Ovary (tissue), 10 donors: ENCODE measurements at places on chromosomes 16 and 17.
A peak's percentile ranks its signal among the peaks of the same experiment; 100 is the strongest.

DNA sequence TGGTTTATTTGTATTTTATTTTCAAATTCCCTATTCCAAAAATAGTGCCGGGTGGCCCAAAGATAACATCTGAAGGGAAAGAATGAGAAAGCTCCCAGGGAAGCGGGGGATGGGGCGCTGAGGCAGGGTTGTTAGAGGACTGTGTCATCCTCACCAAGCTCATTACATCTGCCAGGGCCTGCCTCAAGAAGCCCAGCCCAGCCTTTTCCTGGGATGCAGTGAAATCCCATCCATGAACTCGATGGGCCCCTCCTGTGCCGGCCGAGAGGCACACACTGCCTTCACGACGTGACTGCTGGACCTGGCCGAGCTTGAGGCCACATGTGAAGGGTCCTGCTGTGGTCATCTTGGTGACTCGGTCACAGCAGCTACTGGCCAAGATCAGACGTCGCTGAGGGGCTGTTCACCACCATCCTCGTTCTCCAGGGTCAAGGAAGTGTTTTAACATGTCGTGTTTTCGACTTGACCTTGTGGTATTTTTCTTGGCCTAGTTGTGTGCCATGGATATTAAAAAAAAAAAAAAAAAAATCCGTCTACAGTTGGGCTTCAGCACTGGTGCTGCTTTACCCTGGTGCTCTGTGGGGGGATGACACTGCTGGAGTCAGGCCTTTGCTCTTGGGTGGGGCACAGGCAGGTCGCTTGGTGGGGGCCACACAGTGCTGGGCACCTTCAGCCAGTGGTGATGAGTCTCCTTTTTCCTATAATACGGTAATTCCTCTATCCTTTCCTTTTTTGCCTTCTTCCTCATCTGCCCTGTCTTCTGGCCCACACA, 4.9 kb downstream of the TIMM22 start:
- DNase-seq, result no peak

DNA sequence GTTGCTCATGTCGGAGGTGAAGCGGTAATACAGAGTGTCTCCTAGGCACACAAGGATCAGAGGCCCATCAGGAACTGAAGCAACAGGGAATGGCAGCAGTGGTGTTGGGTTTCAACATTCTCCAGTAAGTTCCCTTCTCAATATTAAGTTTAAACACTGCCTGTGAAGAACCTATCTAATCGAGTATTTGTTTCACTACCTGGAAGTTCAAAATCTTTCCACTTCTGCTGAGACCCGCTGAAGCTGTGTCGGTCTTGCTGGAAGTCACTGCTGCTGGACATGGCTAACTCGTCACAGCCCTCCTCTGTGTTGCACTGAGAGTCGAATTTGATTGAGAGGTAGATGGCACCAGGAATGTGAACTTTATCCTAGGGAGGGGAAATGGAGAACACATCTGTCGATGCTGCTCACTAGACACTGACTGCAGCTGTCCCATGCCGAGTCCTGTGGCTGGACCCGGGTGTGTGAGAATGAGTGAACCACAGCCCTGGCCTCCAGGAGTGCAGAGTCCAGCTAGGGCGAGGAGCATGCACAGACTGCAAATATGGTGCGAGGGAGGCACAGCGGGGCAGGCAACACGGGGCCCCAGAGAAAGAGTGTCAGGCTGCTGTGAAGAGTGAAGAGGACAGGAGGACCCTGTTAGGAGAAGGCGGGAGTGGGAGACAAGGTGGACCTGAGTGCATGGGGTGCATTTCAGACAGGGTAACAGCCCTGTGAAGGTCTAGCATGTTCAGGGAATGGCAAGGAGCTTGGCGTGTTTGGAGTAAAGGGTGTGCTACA, 50.1 kb upstream of the ATP2A3 start:
- DNase-seq, result no peak

GRCh38 chr16:12724226-12724625, 79.5 kb downstream of the CPPED1 start:
- no peak for DNase-seq

- DNase-seq, result no peak
Measured at GRCh38 chr17:38572669-38573365, 32.9 kb downstream of the SRCIN1 start.

GRCh38 chr17:77531641-77532040, 390.9 kb downstream of the SEC14L1 start:
- DNase-seq, result no peak

DNA sequence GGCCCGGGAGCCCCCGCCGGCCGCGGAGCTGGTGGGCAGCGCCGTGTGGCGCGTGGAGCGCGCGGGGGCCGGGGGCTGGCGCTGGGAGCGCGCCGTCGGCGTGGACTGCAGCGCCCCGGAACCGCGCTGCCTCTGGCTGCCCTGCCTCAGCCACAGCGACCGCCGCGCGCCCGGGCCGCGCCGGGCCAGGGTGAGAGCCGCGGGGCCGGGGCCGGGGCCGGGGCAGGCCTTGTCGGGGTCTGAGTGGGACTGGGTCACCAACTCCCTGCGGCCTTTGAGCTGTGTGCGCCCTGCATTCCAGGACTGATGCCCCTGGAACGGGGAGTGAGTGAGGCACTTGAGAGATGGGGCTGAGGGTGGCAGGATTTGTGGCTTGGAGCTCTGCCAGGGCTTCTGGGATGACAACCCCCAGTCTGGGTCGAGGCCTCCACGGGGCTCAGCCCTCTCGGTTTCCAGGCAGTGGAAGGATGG, 25.7 kb downstream of the ARHGAP23 start:
- peak; percentile 59 for DNase-seq

DNA sequence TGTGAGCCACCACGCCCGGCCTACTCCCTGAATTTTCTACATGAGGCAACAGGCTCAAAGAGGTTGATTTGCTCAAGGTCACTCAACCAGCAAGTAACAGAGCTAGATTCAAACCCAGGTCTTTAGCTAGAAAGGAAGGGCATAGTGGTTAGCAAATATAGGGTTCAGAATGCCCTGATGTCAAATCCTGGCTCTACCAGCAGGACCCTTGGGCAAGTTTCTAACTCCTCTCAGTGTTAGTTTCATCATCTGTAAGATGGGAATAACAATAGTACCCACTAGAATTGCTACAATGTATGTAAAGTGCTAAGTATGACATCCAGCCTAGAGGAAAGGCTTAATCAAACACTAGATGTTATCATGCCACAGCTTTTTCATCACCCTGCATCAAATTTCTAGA, 19.1 kb upstream of the CYB5B start:
- DNase-seq, result no peak

DNA sequence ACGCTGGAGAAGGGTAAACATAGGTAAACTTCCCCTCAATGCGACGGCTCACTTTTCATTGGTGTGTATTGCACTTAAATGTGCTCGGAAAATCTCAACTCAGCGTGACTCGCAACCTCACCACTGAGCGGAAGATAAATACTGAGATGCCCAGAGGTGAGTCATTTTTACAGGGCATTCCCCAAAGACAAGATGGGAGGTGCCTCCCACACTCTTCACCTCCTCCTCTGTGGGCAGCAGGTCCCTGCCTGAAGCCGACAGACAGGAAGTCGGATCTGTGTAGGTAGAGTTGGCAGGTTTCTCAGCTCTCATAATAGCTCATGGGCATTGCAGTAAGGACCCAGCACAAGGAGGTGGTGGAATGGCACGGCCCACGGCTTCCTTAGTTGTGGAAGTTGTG, 274.6 kb upstream of the HSBP1 start:
- DNase-seq, result no peak

DNA sequence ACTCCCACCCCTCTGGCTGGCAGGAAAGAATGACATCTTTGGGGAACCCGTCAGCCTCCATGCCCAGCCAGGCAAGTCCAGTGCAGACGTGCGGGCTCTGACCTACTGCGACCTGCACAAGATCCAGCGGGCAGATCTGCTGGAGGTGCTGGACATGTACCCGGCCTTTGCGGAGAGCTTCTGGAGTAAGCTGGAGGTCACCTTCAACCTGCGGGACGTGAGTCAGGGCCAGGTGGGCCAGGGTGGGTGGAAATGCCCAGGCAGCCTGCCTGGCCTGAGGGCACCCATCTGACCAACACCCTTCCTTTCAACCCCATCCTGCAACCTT, 8.1 kb upstream of the DCAF7 start:
- no peak for DNase-seq

DNA sequence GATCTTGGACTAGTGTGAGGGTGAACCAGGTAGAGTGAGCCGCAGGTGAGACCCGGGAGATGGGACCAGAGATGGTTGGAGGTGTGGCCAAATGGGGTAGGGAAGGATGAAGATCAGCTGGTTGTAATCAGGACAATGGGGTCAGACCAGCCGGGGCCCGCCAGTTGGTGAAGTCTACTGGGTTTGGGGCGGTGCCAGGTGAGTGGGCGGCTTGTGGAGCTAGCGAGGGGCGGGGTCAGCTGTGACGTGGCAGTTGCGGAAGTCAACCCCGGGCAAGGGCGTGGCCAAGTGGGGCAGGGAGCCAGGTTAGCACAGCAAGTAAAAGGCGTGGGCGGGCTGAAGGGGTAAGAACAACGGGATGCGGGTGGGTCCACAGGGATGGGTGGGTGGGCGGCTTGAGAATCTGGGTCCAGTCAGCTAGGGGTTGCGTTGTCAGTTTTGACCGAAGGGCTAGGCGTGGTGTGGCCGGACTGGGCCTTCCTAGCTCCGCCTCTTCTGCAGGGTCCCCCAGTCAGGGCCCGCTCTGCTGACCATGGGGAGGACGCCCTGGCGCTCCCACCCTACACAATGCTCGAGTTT, 25.5 kb upstream of the ALKBH5 start:
- peak; percentile 94 for DNase-seq

DNA sequence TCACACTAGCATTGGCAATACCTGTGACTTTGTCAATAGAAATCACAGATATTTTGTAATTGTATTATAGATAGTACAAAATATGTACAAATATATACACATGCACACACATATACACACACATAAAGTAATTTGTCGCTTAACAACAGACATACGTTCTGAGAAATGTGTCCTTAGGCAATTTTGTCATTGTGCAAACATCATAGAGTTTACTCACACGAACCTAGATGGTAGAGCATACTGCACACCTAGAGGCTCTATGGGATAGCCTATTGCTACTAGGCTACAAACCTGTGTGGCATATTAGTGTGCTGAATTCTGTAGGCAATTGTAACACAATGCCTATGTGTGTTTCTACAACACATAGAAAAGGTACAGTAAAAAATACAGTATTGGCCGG, 11.0 kb downstream of the UNC119 start:
- no peak for DNase-seq

DNA sequence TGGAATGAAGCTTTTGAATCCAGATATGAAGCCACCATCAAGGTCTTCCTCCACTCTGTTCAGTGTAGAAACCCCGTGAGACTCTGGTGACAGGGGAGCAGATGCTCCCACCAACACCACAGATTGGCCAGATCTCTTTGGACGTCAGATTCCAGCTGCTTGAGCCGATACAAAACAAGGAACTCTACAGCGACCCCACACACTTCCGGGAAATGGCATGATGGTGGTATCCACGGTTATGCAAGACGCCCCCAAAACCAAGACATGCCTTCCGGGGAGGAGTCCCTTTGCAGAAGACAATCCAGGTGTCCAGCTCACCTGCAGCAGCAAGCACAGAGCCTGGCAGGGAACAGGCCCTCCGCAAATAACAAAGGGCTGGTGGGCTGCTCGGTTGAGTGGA, 19.8 kb upstream of the PITPNA start:
- DNase-seq, result no peak

GRCh38 chr17:60371818-60372510, 20.0 kb downstream of the USP32 start:
- DNase-seq, result no peak

DNA sequence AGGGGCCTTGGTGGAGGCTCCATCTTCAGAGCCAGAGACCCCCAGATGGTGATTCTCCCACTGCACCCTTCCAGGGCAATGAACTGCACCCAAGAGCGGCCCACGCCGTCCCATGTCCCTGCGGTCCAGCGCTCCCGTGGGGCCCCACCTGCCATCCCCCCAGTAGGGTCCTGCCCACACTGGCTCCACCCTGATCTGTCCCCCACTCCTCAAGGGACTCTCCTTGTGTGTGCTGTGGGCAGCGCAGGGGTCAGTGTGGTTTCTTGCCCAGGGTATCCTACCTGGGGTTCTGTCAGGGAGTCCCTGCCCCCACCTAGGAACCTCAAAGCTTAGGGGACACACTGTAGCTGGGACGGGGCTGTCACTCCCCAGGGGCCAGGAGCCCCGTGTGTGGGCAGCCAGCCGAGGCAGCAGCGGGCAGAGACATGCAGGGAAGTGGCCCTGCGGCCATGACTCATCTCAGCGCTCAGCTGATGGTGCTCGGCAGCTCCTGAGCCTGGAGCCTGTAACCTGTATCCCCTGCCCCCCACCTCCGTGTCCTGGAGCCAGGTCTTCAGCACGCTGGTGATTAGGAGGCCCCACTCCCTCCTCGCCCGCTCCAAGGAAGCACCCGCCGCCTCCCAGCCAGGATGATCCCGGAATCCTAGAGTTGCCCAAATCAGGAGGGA, 35.7 kb upstream of the SSTR5 start:
- no peak for DNase-seq

DNA sequence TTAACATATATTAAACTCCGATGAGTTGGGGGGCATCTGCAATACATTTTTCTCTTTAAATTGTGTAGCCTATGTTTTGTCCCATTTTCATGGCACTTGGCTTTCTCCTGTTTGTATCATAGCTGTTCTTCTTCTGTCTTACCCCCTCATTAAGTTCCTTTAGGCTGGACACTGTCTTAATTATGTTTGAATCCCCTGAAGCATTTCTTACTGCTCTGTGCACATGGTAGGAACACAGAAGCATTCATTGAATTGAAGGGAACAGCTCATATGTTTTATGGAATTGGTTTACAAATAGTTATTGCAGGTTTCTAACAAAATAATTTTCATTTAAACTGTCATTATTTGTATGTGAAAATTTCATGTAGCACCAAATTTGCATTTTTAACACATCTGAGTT, 176.8 kb downstream of the TANC2 start:
- DNase-seq, result no peak

DNA sequence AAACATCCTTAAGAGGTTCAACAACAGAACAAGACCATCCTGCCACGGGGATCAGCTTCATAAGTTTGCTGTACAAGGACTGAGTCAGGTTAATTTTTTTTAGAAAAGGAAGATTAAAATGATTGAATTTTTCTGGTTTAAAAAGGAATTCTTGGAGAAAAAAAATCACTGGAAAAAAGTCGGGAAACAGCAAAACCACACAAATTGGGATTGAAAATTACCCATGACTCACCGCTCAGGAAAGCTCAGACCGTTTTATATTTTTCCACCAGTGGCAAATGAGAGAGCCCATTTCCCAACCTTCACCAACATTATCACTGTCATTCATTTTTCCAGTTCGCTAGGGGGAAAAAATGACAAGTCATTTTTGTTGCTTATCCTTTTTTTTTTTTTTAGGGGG, 46.6 kb downstream of the MRM3 start:
- DNase-seq, result no peak

DNA sequence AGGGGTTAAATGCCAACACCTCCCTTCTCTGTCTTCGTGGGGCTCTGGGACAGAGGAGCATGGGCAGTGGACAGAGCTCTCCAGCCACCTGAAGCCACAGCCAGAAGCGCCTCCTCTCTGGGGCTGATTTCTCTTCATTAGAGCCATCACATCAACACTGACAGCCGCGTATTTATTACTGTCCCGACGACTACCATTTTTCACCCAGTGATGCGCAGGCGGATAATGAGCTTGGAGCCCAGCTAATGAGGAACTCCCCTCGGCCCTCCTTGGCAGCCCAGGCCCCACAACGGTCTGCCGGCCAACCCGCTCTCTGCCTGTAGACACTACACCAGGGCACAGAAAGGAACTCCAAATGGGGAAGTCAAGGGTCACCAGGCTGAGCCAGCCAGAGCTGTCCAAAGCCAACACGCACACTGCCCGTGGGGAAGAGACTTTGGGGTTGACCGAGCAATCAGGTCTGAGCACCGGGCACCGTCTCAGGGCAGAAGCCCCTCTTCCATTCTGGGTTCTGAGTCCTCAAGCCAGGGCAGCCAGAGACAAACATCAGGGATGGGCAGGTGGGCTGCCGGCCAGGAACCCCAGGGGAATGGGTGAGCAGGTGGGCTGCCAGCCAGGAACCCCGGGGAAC, 13.2 kb downstream of the SDK2 start:
- no peak for DNase-seq
